Activated CD4-positive, alpha-beta T cell treated with anti-CD3 and anti-CD28 coated beads for 36 hours (primary cell): ENCODE measurements at places on chromosomes 16 and 17. TPM values are rescaled to one million over a fixed set of nuclear protein-coding genes. Genes with fewer than 3 reads are reported as not detected.
A peak's percentile ranks its signal among the peaks of the same experiment; 100 is the strongest.

GRCh38 chr16:7765079-7765550 lies 432.5 kb downstream of the RBFOX1 start:
- H3K4me1 ChIP-seq, result no peaks in the 10 kb centered on the region
- no peaks in the 10 kb centered on the region for H3K36me3 ChIP-seq
- H3K27ac ChIP-seq, result no peak overlapping the region
- H3K4me3 ChIP-seq, result no peak overlapping the region

DNA sequence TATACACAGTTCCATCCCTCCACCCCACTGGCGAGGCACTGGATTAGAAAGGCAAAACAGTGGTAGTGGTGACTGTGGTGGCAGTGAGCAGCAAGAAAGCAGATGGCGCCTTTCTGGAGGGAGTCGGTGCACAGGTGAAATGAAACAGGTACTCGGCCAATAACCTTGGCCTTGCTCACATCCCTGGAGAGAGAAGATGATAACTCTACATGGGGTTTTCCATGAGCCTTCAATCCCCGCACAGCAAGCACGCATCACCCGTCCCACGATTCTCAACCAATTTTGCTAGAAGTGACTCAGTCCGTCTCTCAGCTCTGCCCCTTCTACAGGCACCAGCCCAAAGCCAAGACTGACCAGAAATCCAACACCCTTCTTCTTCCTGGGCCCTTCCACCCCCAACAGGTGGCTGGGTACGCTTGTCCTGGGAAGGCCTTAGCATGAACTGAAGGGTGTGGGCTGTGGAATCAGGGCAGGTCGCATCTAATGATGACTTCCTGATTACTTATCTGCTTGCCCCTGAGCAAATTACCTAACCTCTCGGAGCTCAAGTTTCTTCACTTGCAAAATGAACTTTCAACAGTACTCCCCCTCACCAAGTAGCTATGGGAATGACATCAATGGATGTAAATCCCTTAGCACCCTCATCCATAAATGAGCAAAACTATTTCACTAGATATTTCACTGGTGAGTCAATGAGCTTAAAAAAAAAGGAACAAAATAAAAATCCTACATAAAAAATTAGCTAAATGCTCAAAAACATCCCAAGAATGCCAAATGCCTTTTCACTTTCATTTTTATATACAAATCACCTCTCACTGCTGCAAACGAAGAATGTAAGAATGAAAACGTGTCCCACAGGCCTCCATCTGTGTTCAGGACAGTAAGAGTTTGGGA lies 18.0 kb downstream of the XPO6 start:
- H3K27me3 ChIP-seq, result no peaks in the 10 kb centered on the region
- H3K4me3 ChIP-seq, result peak overlapping the region; percentile 66
- peaks cover 81% of the 10 kb centered on the region for H3K4me1 ChIP-seq
- H3K27ac ChIP-seq, result peak overlapping the region; percentile 92

KLHL10 gene
- 0.21 TPM for total RNA-seq

DNA sequence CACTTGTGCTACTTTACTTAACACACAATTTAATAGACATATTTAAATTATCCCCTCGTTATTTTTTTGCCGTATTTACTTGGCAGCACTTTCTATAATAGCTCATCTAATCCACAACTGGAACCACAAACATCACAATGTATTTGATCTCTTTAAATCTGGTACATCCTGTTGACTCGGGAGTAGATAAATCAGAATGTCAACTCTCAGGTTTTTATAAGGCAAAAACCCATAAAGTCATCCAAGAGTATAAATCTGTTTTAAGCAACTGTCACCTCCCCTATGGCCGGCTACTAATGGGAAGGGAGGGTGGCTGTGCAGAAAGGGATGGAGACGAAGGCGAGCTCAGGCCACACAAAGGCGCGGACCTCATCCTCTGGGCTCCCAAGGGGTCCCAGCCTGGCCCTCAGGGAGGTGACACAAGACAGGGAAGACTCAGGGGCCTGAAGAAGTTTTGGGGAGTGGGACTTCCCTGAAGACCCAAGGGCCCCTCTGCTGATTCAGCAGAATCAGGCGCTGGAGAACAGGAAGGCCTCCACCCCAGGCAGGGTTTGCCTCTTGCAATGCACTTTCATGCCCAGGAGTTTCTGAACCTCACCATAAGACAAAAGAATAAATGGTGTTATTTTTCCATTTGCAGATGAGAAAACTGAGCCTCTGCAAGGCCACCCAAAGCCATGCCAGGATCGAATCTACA lies 122.5 kb downstream of the ZNF423 start:
- H3K27me3 ChIP-seq, result no peaks in the 10 kb centered on the region
- no peak overlapping the region for H3K27ac ChIP-seq
- no peaks in the 10 kb centered on the region for H3K4me1 ChIP-seq
- no peak for DNase-seq
- no peaks in the 10 kb centered on the region for H3K36me3 ChIP-seq

PLD6 gene
- total RNA-seq, result 9.9 TPM

DNA sequence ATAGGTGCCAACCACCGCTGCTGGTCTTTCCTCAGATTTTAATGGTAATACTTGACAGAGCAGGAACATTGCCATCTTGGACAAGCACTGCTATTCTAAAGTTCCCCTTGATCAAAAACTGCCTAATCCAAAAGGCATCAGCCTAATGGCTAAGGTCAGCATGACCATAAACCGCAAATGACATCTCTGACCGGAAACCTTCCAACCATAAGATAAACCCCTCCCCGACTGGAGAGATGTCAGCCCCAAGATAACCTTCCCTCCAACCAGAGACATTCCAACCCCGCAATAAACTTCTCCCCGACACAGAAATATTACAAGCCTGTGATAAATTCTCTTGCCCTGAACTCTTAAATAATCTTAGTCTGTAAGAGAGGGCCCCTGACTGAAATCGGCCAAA lies 7.4 kb upstream of the DHX40 start:
- no peaks in the 10 kb centered on the region for H3K4me1 ChIP-seq
- no peaks in the 10 kb centered on the region for H3K27me3 ChIP-seq
- no peak for DNase-seq

CSH1 gene
- total RNA-seq, result not detected

DNA sequence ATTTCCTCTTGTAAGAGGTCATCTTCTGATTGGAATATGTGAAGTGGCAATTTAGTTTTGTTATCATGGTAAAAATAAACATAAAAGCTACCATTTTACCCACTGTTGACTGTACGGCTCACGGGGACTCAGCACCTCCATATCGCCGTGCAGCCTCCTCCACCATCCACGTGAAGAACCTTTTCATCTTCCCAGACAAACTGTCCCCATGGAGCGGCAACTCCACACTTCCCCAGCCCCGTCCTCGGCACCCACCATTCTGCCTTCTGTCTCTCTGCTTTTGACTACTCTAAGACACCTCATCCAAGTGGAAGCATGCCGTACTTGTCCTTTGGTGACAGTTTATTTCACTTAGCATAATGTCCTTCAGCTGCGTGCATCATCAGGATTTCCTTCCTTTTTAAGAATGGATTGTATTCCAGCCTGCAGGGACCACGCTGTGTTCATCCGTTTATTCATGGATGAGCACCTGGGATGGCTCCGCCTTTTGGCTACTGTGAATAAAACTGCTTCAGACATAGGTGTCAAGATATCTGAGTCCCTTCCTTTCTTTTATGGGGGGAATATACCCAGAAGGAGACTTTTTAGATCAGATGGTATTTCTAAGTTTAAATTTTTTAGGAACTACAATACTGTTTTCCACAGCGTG lies 14.3 kb downstream of the FBXO31 start:
- H3K27ac ChIP-seq, result no peak overlapping the region
- peaks cover 48% of the 10 kb centered on the region for H3K4me1 ChIP-seq
- DNase-seq, result no peak
- peaks cover 11% of the 10 kb centered on the region for H3K36me3 ChIP-seq

DNA sequence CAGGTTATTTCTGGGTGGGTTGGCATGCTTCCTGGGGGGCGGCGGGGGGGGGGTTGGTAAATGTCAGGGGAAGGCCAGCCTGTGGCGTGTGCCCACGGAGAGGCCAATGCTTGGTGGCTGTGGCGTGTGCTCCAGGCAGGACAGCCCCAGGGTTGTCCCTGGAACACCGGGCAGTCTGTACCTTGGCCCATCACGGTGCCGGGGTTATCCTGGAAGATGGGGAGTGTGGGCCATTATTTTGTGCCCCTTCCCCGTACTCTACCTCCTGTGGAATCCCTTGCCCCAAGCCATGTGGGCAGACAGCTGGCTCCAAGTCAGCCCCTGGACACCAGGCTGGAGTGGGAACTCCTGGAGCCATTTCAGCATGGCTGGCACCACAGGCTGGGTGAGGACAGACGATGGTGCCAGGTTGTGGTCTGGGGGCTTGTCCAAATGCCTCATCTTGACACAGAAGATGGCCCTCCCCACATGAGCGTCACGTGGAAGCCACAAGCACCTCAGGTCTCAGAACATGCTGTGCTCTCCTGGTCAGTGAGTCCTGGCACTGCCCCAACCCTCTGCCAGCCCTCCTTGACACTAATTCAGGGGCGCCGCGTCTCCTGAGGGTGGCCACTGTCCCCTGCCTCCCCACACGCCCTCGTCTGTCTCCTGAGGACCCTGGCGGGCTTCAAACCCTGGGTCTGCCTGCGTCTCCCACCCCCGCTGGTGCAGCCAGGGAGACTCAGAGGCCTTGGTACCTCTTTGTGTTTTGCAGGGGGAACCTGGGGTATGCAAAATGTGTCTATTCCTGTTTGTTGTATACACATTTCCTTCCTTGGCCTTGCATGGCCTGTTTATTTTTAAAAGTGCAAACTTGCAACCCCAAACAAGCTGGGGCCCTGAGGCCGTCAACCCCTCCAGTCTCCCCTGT lies 4.3 kb downstream of the SLC16A3 start:
- peaks cover 22% of the 10 kb centered on the region for H3K4me1 ChIP-seq
- H3K27ac ChIP-seq, result no peak overlapping the region
- peaks cover 10% of the 10 kb centered on the region for H3K36me3 ChIP-seq
- H3K27me3 ChIP-seq, result no peaks in the 10 kb centered on the region
- no peak overlapping the region for H3K4me3 ChIP-seq

CA5A gene
- not detected for total RNA-seq

- peaks cover 7% of the 10 kb centered on the region for H3K27me3 ChIP-seq
- no peaks in the 10 kb centered on the region for H3K4me1 ChIP-seq
- H3K36me3 ChIP-seq, result no peaks in the 10 kb centered on the region
- no peak overlapping the region for H3K4me3 ChIP-seq
- H3K27ac ChIP-seq, result no peak overlapping the region
- DNase-seq, result peak; percentile 6
Observed at GRCh38 chr17:15091825-15092224, 173.3 kb downstream of the PMP22 start.

- DNase-seq, result peak; percentile 83
- no peaks in the 10 kb centered on the region for H3K4me1 ChIP-seq
- H3K36me3 ChIP-seq, result no peaks in the 10 kb centered on the region
- H3K4me3 ChIP-seq, result no peak overlapping the region
Observed at GRCh38 chr17:43994272-43995149, 9.9 kb upstream of the NAGS start.

GRCh38 chr17:42288803-42289610 lies 709 bp downstream of the STAT5A start:
- peaks cover 61% of the 10 kb centered on the region for H3K36me3 ChIP-seq
- no peaks in the 10 kb centered on the region for H3K27me3 ChIP-seq
- peaks cover 61% of the 10 kb centered on the region for H3K4me1 ChIP-seq
- peak overlapping the region; percentile 96 for H3K27ac ChIP-seq
- H3K4me3 ChIP-seq, result peak overlapping the region; percentile 81
